ENCODE measurements at places on chromosomes 4 and X.

GRCh38 chr4:137952116-137952515, 290.0 kb downstream of the SLC7A11 start:
- no peak for DNase-seq

DNA sequence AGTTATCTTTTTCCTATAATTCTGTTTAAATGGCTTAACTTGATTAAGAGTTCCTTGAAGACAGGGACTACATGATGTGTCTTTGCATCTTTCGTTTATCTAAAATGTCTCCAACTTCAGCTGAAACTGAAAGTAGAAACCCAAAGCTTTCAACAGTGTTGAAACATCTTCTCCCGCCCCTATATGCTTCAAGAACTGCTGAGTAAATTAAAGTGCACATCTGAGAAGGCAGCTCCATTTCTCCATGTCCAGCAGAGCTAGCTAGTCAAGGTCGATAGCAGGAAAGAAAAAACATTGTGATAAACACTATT, 185.7 kb upstream of the TBL1X start:
- DNase-seq: no peak

GRCh38 chr4:187633245-187633644, 362.3 kb upstream of the ZFP42 start:
- no peak for DNase-seq

- DNase-seq: no peak
Observed at GRCh38 chrX:70453024-70453618, 8.5 kb downstream of the DLG3 start.

GRCh38 chrX:45274576-45274975, 73.9 kb upstream of the DIPK2B start:
- no peak for DNase-seq

DNA sequence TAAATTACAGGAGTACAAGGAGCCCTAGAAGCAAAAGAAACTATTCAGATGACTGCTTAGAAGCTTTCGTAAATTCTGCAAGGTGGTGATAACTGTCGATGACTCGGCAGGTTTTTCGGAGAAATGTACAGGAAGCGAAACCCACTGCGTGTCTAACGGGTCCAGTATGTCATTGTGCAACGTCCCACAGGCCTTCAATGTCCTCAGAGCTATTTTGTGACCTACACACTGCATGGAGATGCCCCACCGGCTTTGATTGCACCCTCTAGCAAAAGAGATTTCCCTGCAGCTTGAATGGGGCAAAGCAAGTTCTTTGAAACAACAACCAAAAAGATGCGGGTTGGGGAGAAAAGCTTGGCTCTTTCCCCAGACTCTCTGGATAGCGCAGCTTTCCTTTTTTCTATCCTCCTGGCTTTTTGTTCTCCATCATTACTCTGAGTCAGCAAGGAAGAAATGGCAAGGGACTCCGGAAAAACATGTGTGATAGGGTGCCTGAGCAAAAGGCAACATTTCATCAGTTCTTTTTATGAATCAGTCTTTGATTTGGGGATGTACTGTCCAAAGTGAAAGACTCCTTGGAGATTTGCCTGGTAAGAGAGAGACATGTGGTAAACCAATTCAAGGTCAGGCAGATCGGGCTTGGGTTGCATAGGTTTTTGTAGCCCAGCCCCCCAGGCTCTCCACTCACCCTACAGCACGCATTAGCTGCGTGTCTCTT, 112.0 kb upstream of the TBL1X start:
- DNase-seq: no peak

DNA sequence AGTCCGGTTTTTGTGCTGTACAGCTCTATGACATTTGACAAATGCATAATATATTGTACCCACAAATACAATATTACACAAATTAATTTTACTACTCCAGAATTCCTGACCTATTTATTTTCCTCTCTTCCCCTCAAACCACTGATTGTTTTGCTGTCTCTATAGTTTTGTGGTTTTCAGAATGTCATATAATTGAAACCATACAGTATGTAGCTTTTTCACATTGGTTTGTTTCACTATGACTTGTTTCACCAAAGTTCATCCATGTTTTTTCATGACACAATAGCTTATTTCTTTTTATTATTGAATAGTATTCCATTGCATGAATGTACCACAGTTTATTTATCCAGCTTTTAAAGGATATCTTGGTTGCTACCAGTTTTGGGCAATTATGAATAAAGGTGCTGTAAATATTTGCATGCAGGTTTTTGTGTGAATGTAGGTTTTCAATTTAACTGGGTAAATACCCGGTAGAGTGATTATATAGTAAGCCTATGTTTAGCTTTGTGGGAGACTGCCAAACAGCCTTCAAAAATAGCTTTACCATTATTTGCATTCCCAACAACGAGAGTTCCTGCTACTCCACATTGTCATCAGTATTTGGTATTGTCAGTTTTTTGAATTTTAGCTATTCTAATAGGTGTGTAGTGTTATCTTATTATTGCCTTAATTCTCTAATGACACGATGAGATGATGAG, 25.9 kb downstream of the RNF175 start:
- DNase-seq: no peak

DNA sequence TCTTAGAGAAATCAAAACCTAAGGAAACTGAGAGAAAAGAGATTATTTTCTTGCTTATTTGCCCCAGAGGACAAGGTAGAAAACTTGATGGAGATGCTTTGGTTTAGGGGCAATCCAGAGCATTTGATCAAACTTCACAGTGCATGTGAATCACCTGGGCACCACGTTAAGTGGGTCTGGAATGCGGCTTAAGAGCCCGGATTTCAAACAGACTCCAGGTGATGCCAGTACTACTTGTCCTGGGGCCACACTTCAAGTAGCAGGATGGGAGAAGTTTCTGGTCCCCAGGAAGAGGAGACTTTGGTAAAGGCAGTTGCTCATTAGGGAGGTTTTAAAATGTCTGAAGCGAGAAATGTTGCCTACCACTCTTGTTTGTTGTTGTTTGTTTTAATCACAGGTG, 51.8 kb downstream of the PHOX2B start:
- no peak for DNase-seq

DNA sequence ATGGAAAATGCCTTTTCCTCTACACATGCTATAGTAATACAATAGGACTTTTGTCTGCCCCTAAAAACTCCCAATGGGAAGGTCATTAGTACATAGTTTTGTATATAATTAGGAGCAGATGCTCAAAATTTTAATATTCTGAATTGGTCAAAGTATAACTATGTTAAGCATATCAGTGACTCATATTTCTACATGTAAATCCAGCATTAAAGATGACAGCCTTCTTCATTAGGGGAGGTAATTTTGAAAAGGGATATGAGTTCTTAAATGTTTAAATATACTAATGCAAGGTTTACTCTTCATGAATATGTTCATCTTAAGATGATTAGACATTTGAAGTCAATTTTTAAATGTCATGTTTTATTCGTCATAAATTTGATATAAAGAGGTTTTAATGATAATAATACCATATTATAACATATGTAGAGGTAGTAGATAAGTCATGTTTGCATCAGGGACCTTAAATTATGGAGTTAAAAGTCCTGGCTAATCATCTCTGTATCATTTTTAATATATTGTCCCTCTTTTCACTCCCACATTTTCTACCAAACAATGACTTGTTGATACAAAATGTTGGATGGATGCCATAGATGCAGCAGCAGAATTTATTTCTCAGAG, 218.8 kb downstream of the STPG2 start:
- DNase-seq: no peak

GRCh38 chr4:7332216-7333023, 102.3 kb downstream of the PSAPL1 start:
- DNase-seq: no peak

DNA sequence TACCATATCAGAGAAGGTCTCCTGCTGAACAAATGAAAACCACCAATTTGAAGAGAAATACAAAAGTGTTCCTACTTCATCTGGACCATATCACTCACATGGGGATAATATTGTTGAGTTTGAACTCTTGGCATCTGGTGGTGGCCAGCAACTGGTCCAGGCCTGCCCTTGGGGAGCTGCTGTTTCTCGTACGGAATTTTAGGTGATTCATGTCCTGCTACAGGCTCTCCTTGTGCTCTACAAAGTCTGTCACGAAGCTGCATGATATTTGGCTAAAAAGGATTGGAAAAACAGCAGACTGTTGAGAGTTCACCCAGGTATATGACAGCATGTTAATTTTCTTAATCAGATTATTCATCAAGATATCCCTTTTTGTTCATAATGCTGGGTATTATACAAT, 42.2 kb downstream of the SEC31A start:
- DNase-seq: peak; percentile 80

- DNase-seq: no peak
Observed at GRCh38 chrX:25596921-25597320, 541.2 kb upstream of the MAGEB18 start.

DNA sequence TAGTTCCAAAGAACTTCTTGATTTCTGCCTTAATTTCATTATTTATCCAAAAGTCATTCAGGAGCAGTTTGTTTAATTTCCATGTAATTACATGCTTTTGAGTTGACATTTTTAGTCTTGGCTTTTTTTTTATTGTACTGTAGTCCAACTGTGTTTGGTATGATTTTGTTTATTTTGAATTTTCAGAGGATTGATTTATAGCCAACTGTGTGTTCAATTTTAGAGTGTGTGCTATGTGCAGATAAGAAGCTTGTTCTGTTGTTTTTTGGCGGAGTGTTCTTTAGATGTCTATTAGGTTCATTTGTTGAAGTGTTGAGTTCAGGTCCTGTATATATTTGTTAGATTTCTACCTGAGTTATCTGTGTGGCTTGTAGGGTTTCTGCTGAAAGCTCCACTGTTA, 533.6 kb downstream of the TRAM1L1 start:
- no peak for DNase-seq

DNA sequence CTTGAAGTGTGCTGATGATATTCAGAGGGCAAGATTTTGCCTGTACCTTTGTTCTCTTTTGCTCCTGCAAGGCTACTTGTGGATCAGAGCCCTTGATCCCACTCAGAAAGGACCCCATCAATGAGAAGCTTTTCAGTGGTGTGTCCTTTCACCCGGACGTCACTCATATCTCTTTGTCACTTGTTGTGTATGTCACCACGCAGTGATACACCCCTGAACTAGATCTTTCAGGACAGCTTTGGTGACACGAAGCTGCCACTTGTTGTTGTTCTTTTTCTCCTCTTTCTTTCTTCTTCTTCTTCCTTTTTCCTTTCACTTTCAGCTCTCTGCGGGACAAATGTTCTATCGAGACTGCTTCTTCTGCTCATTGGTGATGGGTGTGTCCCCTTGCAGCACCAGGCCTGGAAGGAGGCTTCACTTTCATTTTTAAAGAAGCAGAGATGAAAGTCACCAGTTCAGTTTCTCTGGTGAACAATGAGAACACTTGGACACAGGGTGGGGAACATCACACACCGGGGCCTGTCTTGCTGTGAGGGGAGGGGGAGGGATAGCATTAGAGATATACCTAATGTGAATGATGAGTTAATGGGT, 83.6 kb downstream of the NBDY start:
- no peak for DNase-seq

GRCh38 chrX:118231464-118231863, 114.4 kb upstream of the WDR44 start:
- no peak for DNase-seq

DNA sequence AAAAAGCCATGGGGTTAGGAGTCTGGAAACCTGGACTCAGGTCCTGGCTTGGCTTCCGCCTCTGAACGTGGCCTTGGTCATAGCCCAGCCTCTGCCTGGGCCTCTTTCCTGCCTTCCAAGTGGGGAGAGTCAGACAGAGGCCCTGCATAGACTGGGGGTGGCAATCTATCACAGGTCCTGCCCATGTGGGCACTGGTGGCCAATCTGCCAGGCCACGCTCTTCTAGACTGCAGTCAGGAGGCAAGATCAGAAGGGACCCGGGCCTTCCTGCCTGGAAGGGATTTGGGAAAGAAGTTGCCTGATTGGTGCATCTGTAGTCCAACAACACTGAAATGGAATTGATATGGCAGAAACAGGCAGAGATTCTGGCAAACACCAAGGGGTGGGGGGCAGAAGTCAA, 46.1 kb downstream of the CNGA2 start:
- DNase-seq: no peak

GRCh38 chr4:122341886-122342285, 36.9 kb upstream of the ADAD1 start:
- DNase-seq: peak; percentile 79

DNA sequence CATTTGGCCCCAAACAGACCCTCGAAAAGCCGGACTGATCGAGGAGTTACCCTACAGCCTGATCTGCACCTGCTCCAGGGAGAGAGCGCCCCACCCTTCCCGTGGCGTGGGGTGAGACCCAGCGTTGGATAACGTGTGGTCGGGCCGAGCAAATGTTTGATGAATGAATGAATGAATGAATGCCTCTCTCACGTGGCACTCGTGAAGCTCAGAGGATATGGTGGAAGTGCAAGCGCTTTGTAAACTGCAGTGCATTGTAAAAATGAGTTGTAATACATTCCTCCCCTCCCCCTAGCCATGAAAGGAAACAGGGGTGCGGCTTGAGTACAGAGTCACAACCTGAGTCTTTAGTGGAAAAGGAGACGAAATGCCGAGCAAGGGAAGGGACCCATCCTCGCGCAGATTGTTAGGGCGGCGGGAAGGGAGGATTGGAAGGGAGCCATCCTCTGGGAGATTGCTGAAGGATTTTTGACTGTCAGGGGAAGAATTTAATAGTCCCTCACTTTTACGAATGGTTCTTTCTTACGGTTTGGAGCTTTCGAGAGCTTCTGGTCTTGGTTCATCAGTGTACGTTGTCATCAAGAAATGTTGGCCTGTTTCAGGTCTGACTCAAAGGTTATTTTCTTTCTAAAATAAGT, 772 bp upstream of the FBXW7 start:
- peak; percentile 74 for DNase-seq

- no peak for DNase-seq
Observed at GRCh38 chrX:138485767-138486166, 225.8 kb downstream of the FGF13 start.

DNA sequence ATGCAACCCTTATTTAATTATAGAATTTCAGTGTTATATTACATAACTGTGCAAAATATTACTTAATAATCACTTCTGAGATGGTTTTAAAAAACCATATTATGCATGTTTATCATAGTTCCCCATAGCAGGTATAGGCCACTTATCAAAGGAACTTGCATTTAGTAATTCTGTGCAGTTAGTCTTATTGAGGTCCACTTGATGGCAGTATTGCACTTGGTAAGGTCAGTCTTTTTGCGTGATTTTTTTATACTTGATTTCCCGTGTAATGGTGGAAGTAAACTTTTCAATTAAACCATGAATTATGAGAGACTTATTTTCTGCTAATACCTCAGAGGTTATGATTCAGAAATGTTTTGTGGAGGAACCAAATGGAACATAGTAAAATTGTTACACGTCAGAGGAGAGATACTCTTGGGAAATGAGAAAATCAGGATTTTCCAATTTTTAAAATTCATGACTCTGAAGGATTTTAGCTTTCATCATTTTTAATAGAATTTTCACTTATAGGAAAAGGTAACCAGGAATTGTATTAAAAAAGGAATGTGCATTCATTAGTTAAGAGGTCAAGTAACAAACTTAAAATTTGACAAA, 230.0 kb downstream of the CCSER1 start:
- DNase-seq: peak; percentile 71
